ENCODE measurements at places on chromosomes 5 and 9. TPM values are rescaled to one million over a fixed set of nuclear protein-coding genes. Genes with fewer than 3 reads are reported as not detected.

SLC6A3 gene
- not detected for total RNA-seq

SAPCD2 gene
- 3.5 TPM for total RNA-seq

CDH10 gene
- total RNA-seq = 0.13 TPM

IL33 gene
- total RNA-seq = not detected

LVRN gene
- total RNA-seq = 0.49 TPM

ZNF782 gene
- 3.2 TPM for total RNA-seq

CDX1 gene
- 0.33 TPM for total RNA-seq

TAF11L5 gene
- not detected for total RNA-seq

STRBP gene
- 7.9 TPM for total RNA-seq

BTNL8 gene
- total RNA-seq = not detected

ABO gene
- not detected for total RNA-seq

SHC3 gene
- total RNA-seq = 7.2 TPM

SCGB3A2 gene
- total RNA-seq = not detected

NKD2 gene
- 0.13 TPM for total RNA-seq

PLEKHG4B gene
- 0.51 TPM for total RNA-seq

WDR38 gene
- not detected for total RNA-seq

PDE4D gene
- total RNA-seq = 38.8 TPM
